ENCODE measurements at places on chromosomes 4 and X. TPM values are rescaled to one million over a fixed set of nuclear protein-coding genes. Genes with fewer than 3 reads are reported as not detected.

The HPSE gene
- 9.4 TPM for total RNA-seq

The MSANTD1 gene
- 0.63 TPM for total RNA-seq

The DCAF12L2 gene
- total RNA-seq = not detected

The TNIP3 gene
- 0.73 TPM for total RNA-seq

The KIAA1210 gene
- total RNA-seq = not detected

The TCP11X2 gene
- total RNA-seq = not detected

The NDNF gene
- total RNA-seq = not detected

The LGI2 gene
- total RNA-seq = not detected

The TCEAL7 gene
- 0.21 TPM for total RNA-seq

The SHOX gene
- total RNA-seq = not detected

The PPEF1 gene
- 0.31 TPM for total RNA-seq

The USP53 gene
- total RNA-seq = 20.1 TPM

The CWH43 gene
- total RNA-seq = not detected

The HMX1 gene
- not detected for total RNA-seq

The MAGEA3 gene
- not detected for total RNA-seq

The ZCCHC12 gene
- not detected for total RNA-seq

The AFF2 gene
- total RNA-seq = 16.2 TPM

The UGT2A1 gene
- not detected for total RNA-seq

The DCUN1D4 gene
- 55.0 TPM for total RNA-seq

The TRIM75 gene
- not detected for total RNA-seq

The ASB12 gene
- total RNA-seq = 0.10 TPM

The PTPN13 gene
- 2.2 TPM for total RNA-seq

The CXCL1 gene
- total RNA-seq = 9.3 TPM

The ANXA10 gene
- not detected for total RNA-seq

The NDP gene
- not detected for total RNA-seq

The FRMD7 gene
- 0.10 TPM for total RNA-seq

The FGD1 gene
- total RNA-seq = not detected

The SASH3 gene
- total RNA-seq = 132 TPM

The PCDH10 gene
- total RNA-seq = under 0.01 TPM

The CDX4 gene
- total RNA-seq = not detected

The PRRG3 gene
- total RNA-seq = not detected

The ACE2 gene
- not detected for total RNA-seq

The SLC34A2 gene
- total RNA-seq = under 0.01 TPM

The SORCS2 gene
- 0.10 TPM for total RNA-seq

The ADH6 gene
- not detected for total RNA-seq

The PCDH7 gene
- total RNA-seq = not detected

The DCLK2 gene
- 0.31 TPM for total RNA-seq

The SLC6A8 gene
- total RNA-seq = 0.94 TPM

The ASIC5 gene
- total RNA-seq = not detected

The CRMP1 gene
- total RNA-seq = not detected

The DIPK2B gene
- total RNA-seq = not detected

The SH3D19 gene
- total RNA-seq = not detected

The MAGEA8 gene
- total RNA-seq = not detected

The IL3RA gene
- 13.2 TPM for total RNA-seq

The ADGRG2 gene
- total RNA-seq = under 0.01 TPM

The PROM1 gene
- total RNA-seq = 0.31 TPM
